ENCODE measurements at places on chromosomes 1 and 21.

DNA sequence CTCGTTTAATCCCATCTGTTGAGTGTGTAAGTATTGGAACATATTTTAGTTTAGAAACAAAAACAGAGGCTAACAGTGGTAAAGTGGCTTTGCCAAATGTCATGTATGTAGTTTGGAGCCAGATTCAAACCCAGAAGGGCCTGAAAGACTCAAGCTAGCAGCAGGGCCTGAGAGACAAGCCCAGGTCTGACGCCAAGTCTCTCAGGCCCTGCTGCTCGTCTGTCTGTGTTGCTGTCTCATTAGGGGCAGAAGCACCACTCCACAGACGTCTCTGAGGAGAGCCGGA is 8.3 kb downstream of the CITED4 start:
- no peak for DNase-seq

DNA sequence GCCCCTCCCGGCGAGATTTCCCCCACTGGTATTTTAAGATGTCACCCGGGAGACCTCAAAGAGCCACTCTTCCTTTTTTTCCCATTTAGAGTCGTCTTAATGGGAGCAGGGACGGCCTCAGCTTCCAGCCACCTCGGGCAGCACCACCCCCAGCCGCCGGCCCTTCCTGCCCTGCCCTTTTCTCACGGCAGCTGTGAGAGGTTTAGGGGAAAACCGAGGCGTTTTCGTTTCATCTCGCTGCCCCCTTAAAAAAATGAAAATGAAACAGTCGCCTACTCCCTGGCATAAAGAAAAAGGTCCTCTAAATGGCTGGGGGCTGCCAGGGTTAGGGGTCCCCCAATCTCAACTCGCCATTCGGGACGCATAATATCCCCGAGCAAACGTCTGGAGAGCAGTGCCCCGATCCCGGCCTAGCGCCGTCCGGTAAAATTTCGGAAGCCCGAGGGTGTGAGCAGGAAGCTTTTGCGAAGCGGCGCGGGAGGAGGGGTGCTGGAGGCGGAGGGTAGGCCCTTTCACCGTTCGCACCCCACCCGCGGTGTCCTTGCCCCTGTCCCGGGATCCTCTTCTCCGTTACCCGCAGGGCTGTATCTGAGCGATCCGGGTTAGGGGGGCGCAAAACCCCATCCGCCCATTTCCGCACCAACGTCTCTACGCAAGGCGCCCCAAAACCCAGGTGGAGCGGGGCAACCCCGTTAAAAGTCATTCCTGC is 1.2 kb downstream of the RUNX3 start:
- peak; percentile 78 for DNase-seq

GRCh38 chr21:31349208-31349607 is 5.1 kb upstream of the TIAM1 start:
- DNase-seq = no peak

GRCh38 chr21:36169470-36170128 is 13.0 kb downstream of the DOP1B start:
- DNase-seq = no peak

DNA sequence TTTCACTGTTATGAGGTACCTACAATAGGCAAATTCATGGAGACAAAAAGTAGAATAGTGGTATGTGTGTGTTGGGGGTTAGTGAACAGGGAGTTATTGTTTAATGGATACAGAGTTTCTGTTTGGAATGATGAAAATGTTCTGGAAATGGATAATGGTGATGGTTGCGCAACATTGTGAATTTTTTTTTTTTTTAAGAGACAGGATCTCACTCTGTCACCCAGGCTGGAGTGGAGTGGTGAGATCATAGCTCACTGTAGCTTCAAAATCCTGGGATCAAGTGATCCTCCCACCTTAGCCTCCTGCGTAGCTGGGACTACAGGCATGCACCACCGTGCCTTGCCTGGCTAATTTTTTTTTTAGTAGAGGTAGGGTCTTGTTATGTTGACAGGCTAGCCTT is 34.5 kb upstream of the TRABD2B start:
- no peak for DNase-seq

DNA sequence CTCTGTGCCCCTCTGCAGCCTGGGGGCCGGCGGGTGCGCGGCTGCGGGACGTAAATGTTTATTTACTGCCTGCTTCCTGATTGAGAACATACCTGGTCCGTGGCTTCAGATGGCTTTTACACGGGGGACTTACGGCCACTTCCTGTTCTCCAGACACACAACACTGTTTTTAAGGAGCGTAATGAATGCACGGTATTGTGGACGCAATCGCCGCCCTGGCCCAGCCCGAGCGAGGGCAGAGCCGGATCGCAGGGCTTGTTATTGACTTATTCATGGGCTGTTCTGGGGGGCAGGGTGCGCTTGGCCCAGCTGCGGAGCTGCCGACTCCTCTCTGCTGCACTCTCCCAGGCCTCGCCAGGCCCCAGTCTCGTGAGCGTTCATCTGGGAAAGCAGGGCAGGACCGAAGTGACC is 52.8 kb upstream of the ACTRT2 start:
- no peak for DNase-seq

GRCh38 chr1:95388031-95388430 is 154.0 kb downstream of the RWDD3 start:
- no peak for DNase-seq

- no peak for DNase-seq
These were observed 5.8 kb upstream of the ALDH4A1 start for GRCh38 chr1:18907917-18908845.

GRCh38 chr1:110203021-110203661 is 7.0 kb upstream of the KCNC4 start:
- peak; percentile 55 for DNase-seq

DNA sequence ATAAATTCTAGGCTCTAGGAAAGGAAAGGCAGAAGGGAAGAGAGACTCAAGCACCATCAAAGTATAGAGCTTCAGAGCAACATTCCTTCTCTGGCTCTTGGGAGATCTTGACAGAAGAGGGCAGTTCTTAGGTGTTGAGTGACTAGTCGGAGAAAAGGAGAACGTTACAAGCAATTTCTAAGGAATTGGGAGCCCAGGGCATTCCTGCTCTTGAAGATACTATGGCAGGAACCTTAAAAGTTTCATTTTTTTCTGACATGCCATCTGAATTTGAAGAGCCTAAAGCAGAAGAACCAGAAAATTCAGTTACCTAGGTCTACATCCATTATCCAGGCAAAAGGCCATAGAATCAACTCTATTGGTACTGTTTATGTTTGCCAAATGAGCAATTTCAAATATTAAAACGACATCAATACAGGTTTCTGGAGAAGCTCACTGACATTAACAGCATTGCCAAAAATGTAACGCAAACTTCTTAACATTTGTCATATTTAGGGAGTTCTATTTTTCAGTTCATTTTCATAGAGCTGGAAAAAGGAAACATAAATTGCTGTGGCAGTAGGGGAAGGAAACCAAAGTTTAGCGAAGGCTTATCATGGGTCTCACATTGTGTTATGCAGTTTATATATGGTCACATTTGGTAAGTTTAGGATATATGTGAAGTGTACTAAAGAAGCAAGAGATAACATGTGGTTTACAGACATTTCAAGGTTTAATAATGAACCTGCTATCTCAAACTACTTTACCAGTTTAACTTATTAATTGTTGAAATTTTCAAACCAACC is 210.1 kb upstream of the NRIP1 start:
- DNase-seq = no peak

- DNase-seq = no peak
These were observed 36.6 kb upstream of the PLA2G5 start for GRCh38 chr1:20033420-20033819.

DNA sequence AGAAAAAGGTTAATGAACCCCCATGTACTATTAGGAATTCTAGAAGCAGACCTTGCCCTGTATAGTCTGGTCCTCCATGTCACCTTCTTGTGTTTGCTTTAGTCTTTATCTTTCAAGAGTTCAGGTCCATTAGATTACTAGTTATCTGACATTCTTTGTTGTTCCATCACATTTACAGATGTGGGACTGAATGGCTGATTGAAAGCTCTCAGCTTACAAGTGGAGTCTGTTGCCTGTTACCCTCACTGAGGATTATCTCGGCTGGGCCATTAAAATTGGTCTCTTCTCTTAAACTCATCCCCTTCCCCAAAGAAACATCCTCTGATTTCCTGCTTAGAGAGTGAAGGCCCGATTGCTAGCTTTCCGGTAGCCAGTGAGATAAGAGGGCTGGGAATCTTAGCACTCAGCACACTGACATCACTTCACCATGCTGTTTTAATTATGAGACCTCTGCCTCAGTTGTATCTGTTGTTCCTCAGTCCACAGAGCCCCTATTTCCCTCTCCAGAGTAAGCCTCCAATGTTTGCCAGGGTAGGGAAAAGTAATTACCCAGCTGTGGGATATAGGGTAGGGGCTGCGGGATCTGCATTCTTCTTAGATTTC is 76.8 kb downstream of the LPGAT1 start:
- DNase-seq = no peak

DNA sequence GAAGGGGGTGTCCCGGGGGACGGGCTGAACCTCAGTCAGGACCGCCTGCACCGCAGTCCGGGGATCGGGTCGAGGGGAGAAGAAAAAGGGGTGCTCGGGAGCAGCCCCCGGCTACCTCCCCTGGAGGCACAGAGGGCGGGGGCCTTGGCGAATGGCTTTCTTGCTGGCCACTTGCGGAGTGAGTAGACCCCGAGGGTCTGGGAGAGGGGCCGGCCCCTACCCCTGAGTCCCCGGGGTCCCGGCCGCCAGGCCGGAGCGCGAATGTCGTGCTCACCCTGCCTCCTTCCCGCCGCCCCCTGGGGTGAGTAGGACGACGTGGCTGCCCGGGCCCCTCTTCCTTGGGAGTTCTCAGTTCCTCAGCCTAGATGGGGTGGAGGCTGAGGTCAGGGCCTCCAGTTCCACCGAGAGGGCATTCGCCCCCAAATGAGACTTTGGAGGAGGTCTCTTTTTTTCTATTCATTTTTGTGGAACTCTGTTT is 113.0 kb downstream of the OSBPL9 start:
- no peak for DNase-seq

DNA sequence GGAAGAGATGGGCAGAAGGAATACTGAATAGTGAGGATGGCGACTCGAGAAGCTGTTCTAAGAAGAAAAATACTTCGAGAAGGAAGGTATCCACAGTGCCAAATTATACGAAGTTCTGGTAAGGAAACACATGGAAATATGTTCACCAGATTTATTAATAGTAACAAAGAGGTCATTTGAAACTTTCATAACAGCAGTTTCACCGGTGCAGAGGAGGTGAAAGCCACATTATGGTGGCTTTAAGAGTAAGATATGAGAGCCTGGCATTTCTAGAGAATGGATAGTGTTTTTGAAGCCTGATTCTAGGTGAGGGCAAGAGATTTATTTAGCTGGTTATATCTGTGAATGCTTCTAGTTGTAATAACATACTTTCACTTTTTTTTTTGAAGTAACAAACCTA is 56.2 kb downstream of the DPYD start:
- no peak for DNase-seq

GRCh38 chr1:50471967-50472366 is 48.7 kb upstream of the DMRTA2 start:
- DNase-seq = no peak

GRCh38 chr1:246613096-246613758 is 47.0 kb downstream of the CNST start:
- no peak for DNase-seq

DNA sequence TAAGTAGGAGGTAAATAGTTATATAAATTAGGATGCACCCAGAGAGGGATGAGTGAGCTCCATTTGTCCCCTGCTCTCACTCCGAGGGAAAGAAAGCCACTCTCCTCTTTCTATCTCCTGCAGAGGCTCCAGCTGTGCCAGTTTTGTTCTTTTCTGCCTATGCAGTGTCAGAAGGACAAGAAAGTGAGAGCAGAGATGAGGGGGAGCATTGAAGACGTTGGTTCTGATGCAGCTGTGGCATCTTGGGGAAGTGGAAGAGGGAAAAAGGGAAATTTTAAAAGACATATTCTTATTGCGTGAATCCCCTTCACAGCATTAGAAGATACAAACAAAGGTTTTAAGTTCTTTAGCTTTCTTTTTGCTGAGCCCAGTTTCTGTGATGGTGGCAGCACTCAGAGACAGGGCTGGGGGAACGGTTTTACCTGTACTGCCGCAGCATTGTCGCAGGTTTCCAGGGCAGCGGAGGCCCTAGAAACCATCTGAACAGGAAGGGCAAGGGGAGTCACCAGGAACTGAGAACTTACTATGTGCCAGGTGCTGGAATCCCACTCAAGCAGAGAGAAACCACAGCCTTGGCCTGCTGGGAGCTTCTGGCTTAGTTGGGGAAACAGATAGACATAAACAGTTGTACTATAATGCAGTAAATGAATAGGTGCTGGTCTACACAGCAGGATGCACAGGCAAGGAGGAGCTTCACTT is 44.9 kb upstream of the USP24 start:
- no peak for DNase-seq

GRCh38 chr1:86546787-86547221 is at the start of gene CLCA4:
Gene CLCA4, plus strand, starts transcription at chr1:86547078. Its CDS starts 42 bp downstream, at chr1:86547120.
- no peak for DNase-seq

DNA sequence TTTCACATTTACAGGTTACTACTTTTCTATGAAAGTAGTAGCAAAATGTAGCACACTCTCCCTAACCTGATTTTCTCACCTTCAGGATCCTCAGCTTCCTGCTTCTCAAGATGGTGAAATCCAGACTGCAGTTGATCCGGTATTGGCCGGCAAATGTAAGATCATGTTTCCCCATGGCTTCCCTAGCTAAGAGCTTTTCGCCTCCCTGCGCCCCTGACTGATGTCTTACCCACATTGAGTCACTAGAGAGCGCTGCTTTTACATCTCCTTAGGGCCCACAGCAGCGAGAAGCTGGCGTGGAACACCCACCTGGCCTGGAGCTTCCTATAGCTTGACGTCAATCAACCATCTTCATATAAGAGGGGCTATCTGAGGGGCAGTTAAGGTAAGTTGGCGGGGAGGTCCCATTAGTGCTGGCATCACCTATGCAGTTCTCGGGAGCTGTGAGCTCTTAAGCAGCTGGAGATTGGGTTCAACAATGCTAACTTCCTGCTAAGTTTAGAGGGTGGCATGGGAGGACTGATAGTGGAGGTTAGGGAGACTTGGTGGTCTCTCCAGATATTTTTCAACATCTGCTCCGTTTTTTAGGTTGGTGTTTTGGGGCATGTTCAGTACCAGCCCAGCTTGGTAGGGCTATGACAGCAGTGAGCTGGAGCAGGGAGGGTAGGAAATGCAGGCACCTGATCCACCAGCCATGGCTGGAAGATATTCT is 5.5 kb downstream of the PTPN7 start:
- peak; percentile 56 for DNase-seq

DNA sequence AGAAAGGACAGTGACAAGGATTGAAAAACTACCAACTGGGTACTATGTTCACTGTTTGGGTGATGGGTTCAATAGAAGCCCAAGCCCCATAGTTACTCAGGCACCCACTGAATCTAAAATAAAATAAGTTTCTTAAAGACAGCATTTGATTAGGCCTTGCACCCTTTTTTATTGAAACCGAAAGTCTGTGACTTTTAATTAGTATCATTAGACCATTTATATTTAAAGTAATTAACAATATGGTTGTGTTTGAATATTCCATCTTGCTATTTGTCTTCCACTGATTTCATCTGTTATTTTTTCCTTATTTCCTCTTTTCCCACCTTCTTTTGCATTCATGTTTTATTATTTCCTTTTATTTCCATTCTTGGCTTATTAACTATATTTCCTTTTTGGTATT is 27.4 kb downstream of the KLHDC7A start:
- no peak for DNase-seq

GRCh38 chr1:150072959-150073358 is 5.4 kb downstream of the VPS45 start:
- DNase-seq = no peak

GRCh38 chr1:70361727-70362398 is 7.3 kb upstream of the ANKRD13C start:
- no peak for DNase-seq

GRCh38 chr1:209652873-209653401 is 712 bp upstream of the LAMB3 start:
- peak; percentile 56 for DNase-seq

- no peak for DNase-seq
These were observed 189.1 kb downstream of the FMN2 start for GRCh38 chr1:240280560-240281322.

GRCh38 chr1:150973836-150974579 is 627 bp downstream of the CERS2 start:
- peak; percentile 75 for DNase-seq

Data from activated T-cell treated with anti-CD3 and anti-CD28 coated beads, Interleukin-2, amount 50 U/mL, for 24 hours (primary cell).